Right ventricle myocardium superior (tissue), 1 donor: ENCODE measurements at places on chromosomes 12 and 14. TPM values are rescaled to one million over a fixed set of nuclear protein-coding genes. Genes with fewer than 3 reads are reported as not detected.

The PAWR gene
- 7.2 TPM for total RNA-seq

The CATSPERB gene
- 1.6 TPM for total RNA-seq

The MSRB3 gene
- 130 TPM for total RNA-seq

DNA sequence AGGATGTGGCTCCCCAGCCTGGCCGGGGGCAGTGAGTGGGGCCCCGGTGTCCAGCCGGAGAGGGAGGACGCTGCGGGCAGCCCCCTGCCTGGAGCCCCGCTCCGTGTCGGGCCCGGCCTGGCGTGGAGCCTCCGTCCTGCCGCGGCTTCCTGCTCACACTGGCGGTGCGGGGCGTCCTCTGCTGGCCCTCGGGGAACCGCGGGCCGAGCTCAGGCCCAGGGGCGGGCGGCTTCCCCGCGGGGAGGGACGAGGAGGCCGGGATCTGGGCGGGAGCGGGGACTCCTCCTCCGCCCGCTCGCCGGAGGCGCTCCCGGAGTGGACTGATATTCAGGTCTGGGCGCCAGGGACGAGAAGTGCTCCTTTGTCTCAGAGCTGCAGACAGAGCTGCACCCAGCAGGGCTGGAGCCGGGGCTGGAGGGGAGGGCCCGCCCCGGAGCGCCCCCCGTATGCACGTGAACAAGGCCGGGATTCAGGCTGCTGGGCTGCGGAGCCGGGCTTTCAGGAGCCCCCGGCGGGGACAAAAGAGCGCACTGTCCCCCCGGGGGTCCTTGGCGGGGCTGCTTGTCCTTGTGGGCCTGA lies 2.2 kb downstream of the MMP17 start:
- DNase-seq, result peak; percentile 90

DNA sequence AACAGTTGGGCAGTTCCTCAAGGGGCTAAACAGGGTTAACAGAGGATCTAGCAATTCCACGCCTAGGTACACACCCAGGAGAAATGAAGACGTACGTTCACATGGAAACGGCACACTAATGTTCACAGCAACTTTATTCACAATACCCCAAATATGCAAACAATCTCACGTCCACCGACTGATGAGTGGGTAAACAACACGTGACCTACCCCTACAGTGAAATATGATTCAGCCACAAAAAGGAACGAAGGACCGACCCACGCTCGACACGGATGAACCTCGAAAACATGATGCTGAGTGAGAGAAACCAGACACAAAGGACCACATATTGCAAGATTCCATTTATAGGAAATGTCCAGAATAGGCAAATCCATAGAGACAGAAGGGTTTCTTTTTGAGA lies 112.7 kb downstream of the NCOR2 start:
- no peak for DNase-seq

DNA sequence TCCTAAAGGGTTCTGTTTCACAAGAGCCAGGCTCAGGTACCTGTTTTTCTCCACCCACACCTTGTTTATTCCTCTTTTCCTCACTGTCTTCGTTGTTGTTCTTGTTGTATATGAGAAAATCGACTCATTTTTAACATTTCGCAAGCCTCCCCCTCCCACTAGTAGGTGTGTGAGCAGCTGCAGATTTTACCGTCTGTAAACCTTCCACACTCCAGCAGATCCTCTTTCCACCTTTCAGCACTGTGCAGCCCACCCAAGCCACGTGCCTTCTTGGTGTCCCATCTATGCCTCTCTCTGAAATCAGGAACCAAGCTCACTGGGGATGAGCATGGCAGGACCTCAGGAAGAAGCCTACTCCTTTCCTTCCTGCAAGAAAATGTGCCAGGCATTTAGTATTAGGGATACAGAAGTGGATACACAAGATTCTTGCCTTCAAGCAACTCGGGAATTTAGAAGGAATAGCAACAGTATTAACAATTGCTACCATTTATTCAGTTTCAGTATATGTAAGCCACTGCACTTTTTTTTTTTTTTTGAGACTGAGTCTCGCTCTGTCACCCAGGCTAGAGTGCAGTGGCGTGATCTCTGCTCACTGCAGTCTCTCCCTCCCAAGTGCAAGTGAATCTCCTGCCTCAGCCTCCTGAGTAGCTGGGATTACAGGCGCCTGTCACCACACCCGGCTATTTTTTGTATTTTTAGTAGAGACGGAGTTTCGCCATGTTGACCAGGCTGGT lies 113.6 kb downstream of the CHST11 start:
- DNase-seq, result no peak

- DNase-seq, result no peak
Observed at GRCh38 chr12:22410486-22410885, 76.0 kb upstream of the ST8SIA1 start.

- no peak for DNase-seq
Observed at GRCh38 chr12:81206429-81206828, 128.6 kb downstream of the ACSS3 start.

GRCh38 chr12:47328831-47329545 lies 249.2 kb upstream of the AMIGO2 start:
- no peak for DNase-seq

GRCh38 chr12:111396726-111397445 lies 8.8 kb upstream of the SH2B3 start:
- DNase-seq, result peak; percentile 92

DNA sequence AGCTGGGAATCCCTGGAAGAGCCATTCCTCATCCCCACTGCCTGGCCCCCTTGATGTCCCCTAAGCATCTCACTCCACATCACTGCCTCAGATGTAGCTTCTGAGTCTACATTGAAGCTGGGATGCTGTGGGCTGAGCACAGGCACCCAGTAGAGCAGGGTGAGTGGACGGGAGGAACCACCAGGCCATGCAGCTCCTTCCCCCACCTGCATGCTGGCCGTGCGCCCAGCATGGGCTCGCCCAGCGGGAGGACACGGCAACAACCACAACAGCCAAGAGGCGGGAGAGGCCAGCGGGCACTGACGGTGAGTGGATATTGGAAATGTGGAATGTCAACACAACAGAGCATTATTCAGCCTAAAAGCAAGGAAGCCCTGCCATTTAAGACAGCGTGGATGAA lies 310.9 kb downstream of the ADGRD1 start:
- no peak for DNase-seq

- no peak for DNase-seq
Observed at GRCh38 chr14:78405079-78405856, 235.1 kb downstream of the NRXN3 start.
